Activated B cell treated with CpG ODN at 0.5 μM for 24 hours (primary cell): ENCODE measurements at places on chromosomes 4 and X. TPM values are rescaled to one million over a fixed set of nuclear protein-coding genes. Genes with fewer than 3 reads are reported as not detected.

Gene RAB33B
- 6.8 and 7.2 TPM in 2 replicates for total RNA-seq

Gene MTHFD2L
- 12.0 and 14.3 TPM in 2 replicates for total RNA-seq

Gene UVSSA
- total RNA-seq, result 31.7 and 35.2 TPM in 2 replicates

Gene TMSB15A
- total RNA-seq, result not detected in 2 replicates

Gene SASH3
- total RNA-seq, result 209 TPM in 2 replicates

Gene TLR1
- 39.6 and 43.0 TPM in 2 replicates for total RNA-seq

Gene FGA
- total RNA-seq, result not detected in 2 replicates

Gene VSIG4
- not detected in 2 replicates for total RNA-seq

Gene FAT1
- not detected in 2 replicates for total RNA-seq

Gene GLRB
- total RNA-seq, result not detected in 2 replicates

Gene JAKMIP1
- 0.13 TPM in 1 of 2 replicates, not detected in the other for total RNA-seq

Gene TMEM192
- total RNA-seq, result 17.0 and 19.3 TPM in 2 replicates

Gene RAI2
- total RNA-seq, result not detected in 2 replicates

Gene MRPL1
- total RNA-seq, result 31.7 and 38.3 TPM in 2 replicates

Gene SLC10A6
- 0.44 TPM in 1 of 2 replicates, not detected in the other for total RNA-seq

Gene ACE2
- not detected in 2 replicates for total RNA-seq

Gene TMSB15C
- 2.0 and 2.3 TPM in 2 replicates for total RNA-seq
